Forelimb muscle (tissue), 1 donor: ENCODE measurements at places on chromosomes 7 and 10. TPM values are rescaled to one million over a fixed set of nuclear protein-coding genes. Genes with fewer than 3 reads are reported as not detected.

The ZNF117 gene
- polyA plus RNA-seq: 18.9 TPM

The PRSS58 gene
- not detected for polyA plus RNA-seq

The GOLGA7B gene
- polyA plus RNA-seq: 0.06 TPM

GRCh38 chr7:80651471-80651870 lies 13.0 kb downstream of the CD36 start:
- no peak for DNase-seq

- DNase-seq: no peak
Measured at GRCh38 chr7:139981511-139981895, 81.2 kb downstream of the PARP12 start.

GRCh38 chr10:131920693-131921092 lies 19.9 kb downstream of the PPP2R2D start:
- DNase-seq: no peak

GRCh38 chr7:47796347-47796746 lies 151.9 kb downstream of the PKD1L1 start:
- DNase-seq: no peak

DNA sequence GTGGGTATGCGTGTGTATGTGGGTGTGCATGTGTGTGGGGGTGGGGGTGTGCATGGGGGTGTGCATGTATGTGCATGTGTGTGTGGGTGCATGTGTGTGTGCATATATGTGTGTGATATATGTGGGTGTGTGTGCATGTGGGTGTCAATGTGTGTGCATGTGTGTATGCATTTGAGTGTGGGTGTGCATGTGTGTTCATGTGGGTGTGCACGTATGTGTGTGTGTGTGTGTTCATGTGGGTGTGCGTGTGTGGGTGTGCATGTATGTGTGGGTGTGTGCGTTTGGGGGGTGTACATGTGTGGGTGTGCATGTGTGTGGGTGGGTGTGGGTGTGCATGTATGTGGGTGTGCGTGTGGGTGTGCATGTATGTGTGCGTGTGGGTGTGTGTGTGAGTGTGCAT lies 42.6 kb downstream of the GTF2IRD1 start:
- DNase-seq: no peak

DNA sequence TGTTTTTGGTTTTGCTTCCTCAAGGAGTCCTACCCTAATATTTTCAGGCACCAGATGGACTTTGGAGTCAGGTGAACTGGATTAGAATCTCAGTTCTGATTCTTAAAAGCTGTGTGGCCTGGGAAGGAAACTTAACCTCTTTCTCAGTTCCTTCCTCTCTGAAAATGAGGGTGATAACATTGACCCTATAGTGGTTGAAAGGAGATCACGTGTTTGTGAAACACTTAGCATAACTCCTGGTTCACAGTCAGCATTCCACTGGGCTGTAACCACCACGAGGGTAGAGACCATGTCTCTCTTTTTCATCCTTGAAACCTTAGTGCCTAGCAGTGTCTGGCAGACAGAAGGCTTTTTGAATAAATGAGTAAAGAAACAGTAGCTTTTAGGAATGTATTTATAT lies 16.7 kb downstream of the LSMEM1 start:
- no peak for DNase-seq

DNA sequence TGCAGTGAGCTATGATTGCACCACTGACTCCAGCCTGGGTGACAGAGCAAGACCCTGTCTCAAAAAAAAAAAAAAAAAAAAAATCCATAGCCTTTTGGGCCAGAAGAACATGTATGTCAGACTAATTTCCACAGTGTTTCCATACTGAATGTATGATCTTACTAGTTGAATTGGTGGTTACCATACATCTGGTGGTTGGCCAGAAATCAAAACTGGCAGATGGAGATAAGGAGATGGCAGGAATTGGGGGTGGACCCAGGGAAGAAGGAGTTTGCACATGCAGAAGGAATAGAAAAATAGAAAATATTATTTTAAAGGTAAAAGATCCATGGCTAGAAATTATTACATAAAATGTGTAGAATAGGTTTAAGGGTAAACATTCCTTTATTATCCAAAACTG lies 3.7 kb upstream of the ATOH7 start:
- no peak for DNase-seq
